ENCODE measurements at places on chromosomes 3 and 15.

DNA sequence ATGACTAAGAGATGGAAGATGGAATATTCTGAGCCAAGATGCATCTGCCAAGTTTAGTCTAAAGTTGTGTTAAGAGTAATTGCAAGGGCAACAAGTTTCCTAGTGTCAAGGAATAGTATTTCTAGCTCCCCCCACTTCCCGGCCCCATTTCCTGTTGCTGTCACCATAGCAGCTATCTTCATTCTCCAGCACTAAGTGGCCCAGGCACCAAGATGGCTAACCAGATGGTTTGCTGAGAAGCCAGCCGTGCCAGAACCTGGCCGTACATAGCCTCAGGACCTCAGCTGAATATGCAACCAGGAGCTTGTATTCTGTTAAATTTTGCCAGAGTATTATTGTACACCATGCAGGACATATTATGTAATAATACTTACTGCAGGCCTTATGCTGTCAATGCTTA, 108.8 kb upstream of the UMPS start:
- no peak for DNase-seq

GRCh38 chr15:76195506-76196268, 115.6 kb downstream of the ETFA start:
- no peak for DNase-seq

DNA sequence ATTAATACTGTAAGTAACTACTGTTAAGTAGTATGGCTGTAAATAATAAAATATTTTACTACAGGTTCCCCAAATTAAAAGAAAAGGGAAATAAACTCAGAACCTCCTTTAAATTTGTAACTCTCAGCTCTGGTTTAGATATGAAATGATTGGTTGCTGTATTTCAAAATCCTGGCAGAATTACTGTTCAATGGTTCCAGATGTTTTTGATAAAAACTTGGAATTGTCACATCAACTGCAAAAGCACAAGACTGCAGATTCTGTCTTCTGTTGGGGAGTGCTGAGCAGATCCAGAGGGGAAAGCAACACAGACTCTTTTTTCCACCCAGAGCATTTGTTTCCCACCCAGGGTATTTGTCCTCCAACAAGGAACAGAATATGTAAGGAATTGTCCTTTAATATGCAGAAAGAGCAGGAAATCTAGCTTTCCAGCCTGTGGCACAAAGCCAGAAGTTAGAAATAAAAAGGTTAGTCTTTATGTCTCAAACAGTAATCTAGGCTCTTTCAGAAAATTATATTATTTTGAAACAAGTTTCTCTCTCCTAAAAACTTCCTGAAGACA, 178.1 kb downstream of the KLHL25 start:
- no peak for DNase-seq

GRCh38 chr15:70266412-70267121, 168.8 kb upstream of the TLE3 start:
- no peak for DNase-seq

GRCh38 chr3:141456301-141456625, 30.6 kb upstream of the RASA2 start:
- no peak for DNase-seq

DNA sequence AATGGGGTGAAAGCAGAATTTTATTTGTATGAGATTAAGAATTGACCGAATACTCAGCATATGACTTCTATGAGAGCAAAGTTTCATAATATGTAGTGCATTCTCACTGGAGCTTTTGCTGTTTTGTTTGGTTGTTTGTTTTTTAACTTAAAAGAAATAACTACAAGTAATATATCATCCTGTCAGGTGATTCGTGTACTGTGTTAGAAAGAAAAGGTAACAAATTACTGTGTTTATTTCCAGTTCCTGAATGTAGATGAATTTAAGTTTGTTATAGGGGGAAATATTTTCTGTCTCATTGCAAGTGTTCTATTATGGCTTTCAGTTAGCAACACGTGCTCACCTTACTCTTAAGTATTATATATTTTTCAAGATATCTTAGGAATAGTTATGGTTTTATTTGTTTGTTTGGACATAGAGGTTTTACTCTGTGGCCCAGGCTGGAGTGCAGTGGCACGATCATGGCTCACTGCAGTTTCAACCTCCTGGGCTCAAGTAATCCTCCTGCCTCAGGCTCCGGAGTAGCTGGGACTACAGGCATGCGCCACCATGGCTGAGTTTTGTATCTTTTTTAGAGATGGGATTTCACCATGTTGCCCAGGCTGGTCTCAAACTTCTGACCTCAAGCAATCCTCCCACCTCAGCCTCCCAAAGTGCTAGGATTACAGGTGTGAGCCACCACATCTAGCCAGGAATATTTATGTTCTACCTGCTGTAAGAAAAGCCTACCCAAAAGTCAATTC, 125.4 kb downstream of the FNDC3B start:
- DNase-seq = no peak

DNA sequence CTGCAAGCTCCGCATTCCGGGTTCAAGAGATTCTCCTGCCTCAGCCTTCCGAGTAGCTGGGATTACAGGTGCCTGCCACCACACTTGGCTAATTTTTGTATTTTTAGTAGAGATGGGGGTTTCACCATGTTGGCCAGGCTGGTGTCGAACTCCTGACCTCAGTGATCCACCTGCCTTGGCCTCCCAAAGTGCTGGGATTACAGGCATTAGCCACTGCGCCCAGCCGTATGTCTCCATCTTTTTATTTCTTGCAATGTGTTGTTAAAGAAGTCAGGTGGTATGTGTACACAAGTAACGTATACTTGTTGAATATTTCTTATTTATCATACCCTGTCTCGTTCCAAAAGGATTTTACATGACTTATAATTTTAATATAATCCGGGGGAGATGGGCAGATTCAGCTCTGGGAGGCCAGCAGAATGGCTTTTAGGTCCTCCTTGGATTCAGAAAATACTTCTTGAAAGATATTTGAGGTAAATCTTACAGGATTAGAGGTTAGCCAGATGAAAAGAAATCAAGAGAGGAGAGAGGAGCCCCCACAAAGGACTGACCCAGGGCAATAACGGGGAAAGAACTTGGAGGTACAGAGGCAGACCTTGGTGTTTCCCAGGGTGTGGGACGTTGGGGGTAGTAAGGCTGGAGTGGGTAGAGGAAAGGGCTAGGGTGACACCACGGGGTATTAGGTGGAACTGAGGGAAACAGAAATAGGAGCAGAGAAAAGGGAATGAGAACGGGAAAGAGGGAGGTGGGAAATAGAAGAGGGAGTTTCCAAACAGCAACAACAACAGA, 27.2 kb upstream of the MUC20 start:
- DNase-seq = no peak

DNA sequence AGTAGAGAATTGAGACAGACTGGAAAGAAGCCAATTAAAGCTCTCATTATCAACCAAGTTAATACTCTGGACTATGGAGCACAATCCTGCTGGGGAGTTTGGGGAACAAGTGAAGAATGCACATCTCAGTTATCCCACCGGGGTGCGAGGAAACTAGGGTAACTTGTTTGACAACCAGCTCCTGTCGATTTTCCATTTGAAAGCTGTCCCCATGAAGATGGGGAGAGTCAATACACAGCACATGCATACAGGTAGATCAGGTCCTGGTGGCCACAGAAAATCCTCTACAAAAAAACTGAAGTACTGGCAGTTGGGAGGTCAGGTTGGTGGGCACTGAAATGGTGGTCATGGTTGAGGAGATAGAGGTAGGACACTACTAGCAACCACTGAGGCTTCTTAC, 25.7 kb upstream of the GRAMD1C start:
- no peak for DNase-seq

GRCh38 chr3:170991664-170992063, 34.9 kb downstream of the SLC2A2 start:
- no peak for DNase-seq

GRCh38 chr15:91627473-91628278, 225.8 kb upstream of the SLCO3A1 start:
- no peak for DNase-seq

DNA sequence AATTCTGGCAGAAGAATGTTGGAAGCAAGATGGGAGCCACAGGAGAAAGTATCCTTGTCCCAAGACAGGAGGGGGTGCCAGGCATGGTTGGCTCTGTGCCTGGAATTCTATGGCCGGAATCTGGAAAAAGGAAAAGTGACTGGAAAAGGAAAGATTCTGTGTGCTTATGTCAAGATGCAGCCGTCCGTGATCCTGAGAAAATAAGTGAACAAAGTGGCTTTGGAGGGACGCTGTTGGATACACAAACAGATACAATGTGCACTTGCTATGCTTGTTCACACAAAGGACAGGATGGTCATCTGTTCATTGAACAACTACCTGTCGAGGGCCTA, 28.5 kb upstream of the MUC20 start:
- no peak for DNase-seq

DNA sequence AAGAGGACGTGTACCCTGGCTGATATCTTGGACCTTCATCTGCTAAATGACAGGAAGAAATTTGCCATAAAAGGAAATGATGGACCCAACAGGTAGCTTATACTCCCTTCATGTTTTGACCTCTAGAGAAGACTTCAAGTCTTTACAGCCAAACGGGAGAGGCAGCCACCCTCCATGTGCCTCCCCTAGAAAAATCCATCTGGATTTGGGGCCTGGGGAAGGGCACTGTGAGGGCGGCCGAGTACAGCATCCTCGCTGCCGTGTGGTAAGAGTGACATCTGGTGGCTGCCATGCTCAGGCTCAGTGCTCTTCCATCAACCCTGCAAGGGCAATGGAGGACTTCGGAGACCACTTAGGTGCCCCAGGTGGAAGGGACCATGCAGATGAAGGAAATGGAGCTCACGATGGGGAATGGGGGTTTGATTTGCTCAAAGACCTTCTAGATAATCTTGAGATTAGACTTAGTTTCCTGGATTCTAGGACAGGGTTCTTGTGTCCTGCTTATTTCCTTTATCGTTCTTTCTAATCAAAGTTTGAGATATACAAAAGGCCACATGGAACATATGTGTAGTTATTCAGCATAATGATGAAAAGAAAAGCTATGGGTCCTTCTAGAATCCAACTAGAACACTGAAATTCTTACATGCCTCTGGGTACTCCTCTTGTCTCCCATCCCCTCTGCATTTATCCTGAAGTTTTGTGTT, 44.4 kb downstream of the AQP9 start:
- DNase-seq = peak; percentile 2

DNA sequence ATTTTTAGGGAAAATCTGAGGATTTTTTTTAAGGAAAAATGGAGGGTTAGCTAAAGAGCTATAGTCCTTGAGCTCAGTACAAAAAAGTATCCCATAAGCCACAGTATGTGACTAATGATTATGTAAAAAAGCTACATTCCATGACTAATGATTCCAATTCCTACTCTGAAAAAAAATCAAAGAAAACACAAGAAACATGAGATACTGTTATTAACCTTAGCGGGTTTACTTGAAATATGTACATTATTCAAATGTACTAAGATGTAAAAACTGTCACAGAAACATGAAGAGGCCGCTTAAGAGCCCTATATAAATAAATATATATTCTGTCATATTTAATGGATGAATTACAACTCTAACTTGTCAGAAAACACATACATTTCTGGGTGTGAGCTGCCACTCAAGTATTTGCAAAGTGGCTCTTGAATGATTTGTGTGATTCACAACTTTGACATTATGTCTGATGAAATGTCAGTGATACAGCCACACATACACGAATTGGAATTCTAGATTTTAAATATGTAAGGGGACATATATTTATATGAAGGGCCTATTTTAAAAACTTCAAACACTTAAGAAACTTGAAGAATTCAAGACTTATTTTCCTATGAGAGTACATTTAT, 518.7 kb upstream of the SUCLG2 start:
- no peak for DNase-seq

GRCh38 chr15:97401195-97401594, 559.3 kb upstream of the ARRDC4 start:
- DNase-seq = no peak

DNA sequence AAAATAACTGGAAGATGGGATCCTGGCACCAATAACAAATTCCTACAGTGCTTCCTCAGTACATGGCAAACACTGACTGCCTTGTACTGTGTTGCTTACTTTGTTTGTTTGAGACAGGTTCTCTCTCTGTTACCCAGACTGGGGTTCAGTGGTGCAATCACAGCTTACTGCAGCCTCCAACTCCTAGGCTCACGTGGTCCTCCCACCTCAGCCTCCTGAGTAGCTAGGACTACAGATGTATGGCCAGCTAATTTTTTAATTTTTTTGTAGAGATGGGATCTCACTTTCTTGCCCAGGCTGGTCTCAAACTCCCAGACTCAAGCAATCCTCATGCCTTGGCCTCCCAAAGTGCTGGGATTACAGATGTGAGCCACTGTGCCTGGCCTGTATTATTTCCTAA, 3.7 kb upstream of the ALPK3 start:
- DNase-seq = no peak

DNA sequence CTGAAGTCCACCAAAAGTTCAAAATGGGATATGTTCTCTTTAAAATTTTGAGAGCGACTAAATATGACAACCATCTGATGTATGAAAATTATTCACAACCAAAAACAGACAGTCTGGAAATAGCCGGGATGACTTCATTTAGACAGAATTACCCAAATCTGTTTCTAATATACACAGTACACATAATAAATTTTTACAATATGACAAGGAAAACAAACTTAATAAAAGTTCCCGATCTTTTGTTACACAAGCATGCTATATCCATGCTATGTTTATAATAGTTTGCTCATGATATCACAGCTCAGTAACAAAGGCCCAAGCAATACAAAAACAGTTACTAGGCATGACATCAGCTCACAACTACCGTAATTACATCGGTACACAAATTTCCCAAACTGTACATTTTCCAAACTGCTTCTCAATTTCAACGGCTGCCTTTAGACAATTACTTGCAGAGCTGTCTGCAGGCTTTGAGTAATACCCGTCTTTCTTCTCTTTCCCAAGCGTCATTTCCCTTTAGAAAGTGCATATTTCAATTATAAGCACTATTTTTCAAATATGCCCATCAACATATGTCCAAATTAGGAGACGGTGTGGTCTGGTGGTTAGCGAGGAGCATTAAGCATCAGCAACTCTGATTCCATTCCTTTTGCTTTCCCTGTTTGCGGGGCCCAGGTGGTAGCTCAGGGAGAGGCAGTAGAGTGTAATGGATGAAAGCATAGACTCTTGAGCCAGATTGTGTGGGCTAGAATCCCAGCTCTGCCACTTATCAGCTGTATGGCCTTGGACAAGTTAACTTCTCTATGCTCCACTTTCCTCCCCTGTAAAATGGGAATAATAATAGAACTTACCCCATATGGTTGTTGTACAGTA, 481.2 kb downstream of the FOXP1 start:
- DNase-seq = no peak

DNA sequence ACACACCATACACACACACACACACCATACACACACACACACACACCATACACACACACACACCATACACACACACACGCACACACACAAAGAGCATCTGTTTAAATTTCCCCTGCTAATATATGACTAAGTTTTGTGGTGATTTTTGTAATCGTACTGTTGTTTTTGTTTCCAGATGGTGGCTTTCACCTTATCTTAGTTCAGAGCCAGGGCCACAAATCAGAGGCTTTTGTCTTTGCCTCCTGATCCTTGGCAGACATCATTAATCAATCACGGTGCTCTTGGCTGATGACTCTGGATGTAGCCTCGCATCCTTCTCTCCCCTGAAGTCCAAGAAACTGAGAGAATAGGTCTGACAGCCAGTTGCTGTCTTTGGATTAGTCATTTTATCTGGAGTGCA, 52.1 kb downstream of the EDEM1 start:
- DNase-seq = no peak

- DNase-seq = no peak
Measured at GRCh38 chr3:177429771-177430170, 232.5 kb upstream of the TBL1XR1 start.

All from T-helper 1 cell (primary cell).